ENCODE measurements at places on chromosomes 4 and X.

DNA sequence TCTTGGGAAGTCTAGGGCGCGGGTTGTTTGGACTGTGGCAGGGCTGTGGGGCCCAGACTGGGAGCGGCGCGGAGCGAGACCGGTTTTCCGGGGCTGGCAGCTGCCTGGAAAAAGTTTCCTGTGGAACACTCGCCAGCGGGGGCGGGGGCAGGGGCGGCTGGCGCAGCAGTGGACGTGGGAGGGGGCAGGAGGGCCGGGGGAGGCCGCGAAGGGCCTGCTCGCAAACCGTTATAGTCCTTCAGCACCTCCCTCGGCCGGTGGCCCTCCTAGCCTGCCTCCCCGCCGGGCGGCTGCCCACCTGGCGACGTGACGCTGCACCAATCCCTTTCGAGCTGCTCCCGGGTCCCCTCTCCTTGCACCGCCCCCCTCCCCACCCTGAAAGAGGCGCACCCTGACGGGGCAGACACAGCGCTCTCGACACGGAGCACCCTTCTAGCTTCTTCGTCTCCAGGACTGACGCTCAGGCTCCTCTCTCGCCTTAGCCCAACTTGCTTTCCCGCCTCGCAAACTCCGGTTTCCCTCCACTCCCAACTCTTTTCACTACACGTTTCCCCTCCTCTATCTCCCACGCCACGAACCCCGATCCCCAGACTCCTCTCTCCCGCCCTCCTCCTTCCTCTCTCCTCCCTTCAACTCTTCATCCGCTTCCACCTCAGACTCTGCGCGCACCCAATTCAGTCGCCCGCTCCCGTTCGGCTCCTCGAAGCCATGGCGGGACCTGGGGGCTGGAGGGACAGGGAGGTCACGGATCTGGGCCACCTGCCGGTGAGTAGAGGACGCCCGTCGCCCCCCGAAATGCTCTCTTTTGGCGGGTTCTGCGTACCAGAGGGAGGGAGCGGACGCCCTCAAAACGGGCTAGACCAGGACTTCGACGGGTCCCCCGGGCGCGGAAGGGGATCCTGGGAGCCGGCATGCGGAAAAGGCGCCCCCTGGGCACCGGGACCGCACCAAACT lies at the start of gene NRK:
NRK (plus strand) TSS at position 402 of the 954 bp plus-strand sequence; CDS start at position 709, 307 bp downstream.
- no peak for DNase-seq

- no peak for DNase-seq
Observed at GRCh38 chr4:135032670-135033069, 831.1 kb upstream of the PABPC4L start.

DNA sequence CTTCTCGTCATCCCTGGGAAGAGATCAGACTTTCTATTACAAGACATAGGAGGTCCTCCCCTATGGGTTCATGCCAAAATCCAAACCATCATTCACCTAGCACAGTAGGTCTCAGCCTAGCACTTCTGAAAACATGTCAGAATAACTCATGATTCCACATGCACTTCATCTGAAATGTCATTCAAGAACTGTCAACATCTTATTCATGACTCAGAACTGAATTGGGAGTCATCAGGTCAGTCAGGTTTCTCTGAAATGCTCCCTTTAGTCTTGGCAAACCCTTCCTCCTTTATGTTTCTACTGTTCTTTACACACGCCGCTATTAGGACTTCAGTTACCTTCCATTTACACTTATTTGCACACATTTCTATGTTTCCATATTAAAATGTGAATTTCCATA lies 67.2 kb downstream of the ANTXR2 start:
- DNase-seq, result no peak

- DNase-seq, result no peak
Observed at GRCh38 chr4:10982305-10982704, 297.7 kb upstream of the CLNK start.

GRCh38 chr4:140701071-140701470 lies 55.1 kb downstream of the TBC1D9 start:
- DNase-seq, result no peak

DNA sequence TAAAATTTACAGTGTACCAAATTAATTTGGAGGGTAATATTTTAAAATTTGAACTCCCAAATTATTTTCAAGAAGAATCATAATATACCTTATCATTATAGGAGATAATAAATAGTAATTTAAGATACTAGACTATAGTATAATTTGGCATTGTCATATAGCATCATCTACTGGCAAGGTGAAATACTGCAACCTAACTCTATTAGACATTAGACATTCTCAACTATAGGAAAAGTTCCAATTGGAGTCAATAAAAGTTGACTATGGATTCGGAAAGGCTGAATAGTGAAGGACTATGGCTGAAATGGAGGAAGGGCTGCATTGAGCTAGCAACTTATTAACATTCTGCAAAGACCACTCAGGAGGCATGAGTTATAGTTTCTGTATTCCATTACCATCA lies 113.0 kb downstream of the PRDM5 start:
- no peak for DNase-seq

DNA sequence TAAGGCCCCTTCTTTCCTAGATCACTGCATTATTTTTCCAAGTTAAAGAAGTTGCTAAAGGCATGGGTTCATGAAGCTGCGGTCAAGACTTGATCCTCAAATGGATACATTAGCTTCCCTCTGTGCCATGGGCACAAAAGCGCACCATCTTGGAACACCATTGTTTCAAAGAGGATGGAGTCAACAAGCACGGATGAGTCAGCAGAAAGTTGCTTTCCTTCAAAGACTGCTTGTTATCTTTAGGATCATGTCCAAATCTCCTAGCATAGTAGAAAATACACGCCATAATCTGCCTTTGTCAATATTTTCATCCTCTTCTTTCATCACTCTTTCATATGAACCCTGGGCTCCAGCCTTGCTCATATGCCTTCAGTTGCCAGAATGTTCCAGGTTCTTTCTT lies 226.8 kb upstream of the GATB start:
- no peak for DNase-seq

- no peak for DNase-seq
Observed at GRCh38 chr4:186297013-186297645, 31.1 kb downstream of the F11 start.

GRCh38 chrX:14694611-14695010 lies 165.3 kb downstream of the GLRA2 start:
- DNase-seq, result no peak

GRCh38 chrX:150421816-150422215 lies 58.7 kb downstream of the MAMLD1 start:
- no peak for DNase-seq

- DNase-seq, result no peak
Observed at GRCh38 chr4:36189511-36190226, 54.6 kb downstream of the ARAP2 start.

- DNase-seq, result no peak
Observed at GRCh38 chrX:43469391-43470054, 186.6 kb upstream of the MAOA start.

- no peak for DNase-seq
Observed at GRCh38 chr4:93649828-93650227, 178.7 kb upstream of the ATOH1 start.

All from stimulated activated CD4-positive, alpha-beta T cell treated with anti-CD3 and anti-CD28 coated beads, TNF-alpha, amount 100 ng/mL, for 4 hours (primary cell).